ENCODE measurements at places on chromosomes 5 and 9.
A peak's percentile ranks its signal among the peaks of the same experiment; 100 is the strongest.

GRCh38 chr5:37950436-37950835 is 110.6 kb upstream of the GDNF start:
- no peak for DNase-seq

DNA sequence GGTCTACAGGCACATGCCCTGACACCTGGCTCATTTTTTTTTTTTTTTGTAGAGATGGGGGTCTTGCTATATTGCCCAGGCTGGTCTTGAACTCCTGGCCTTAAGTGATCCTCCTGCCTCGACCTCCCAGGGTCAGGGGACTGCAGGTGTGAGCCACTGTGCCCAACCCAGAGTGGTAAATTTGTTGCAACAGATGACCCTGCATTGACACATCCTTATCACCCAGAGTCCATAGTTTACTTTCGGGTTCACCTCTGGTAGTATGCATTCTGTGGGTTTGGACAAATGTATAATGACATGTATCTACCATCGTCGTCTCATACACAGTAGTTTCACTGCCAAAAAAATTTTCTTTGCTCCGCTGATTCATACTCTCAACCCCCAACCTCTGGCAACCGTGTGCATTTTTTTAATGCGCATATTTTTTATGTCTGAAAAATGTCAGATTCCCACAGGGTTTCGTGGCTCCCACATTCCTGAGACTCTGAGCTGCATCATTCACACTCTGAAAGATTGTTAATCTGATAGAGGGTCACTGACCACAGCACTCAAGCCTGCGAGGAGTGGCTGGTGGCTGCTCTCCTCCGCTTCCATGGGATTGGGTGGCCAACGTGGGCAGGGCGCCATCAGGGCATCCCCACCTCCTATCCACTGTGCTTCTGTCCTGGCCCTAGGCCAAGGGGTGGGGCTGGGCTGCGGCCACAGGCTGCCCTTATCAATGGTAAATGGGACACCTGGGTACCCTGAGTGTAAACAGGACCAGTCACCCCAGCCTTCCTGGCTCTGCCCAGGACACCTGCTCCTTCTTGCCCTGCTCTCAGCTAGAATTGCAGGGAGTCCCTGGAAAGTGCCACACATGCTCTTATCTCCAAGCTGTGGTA is 9.6 kb downstream of the NDST1 start:
- DNase-seq, result peak; percentile 98

- DNase-seq, result no peak
Measured at GRCh38 chr5:91114658-91115057, 268.5 kb downstream of the ARRDC3 start.

GRCh38 chr5:1937590-1937989 is 54.9 kb upstream of the IRX4 start:
- DNase-seq, result no peak

- no peak for DNase-seq
Measured at GRCh38 chr5:76473661-76474060, 70.6 kb downstream of the IQGAP2 start.

- DNase-seq, result peak; percentile 31
Measured at GRCh38 chr9:22469928-22470544, 23.4 kb downstream of the DMRTA1 start.

GRCh38 chr5:171166766-171167165 is 142.3 kb upstream of the TLX3 start:
- DNase-seq, result no peak

DNA sequence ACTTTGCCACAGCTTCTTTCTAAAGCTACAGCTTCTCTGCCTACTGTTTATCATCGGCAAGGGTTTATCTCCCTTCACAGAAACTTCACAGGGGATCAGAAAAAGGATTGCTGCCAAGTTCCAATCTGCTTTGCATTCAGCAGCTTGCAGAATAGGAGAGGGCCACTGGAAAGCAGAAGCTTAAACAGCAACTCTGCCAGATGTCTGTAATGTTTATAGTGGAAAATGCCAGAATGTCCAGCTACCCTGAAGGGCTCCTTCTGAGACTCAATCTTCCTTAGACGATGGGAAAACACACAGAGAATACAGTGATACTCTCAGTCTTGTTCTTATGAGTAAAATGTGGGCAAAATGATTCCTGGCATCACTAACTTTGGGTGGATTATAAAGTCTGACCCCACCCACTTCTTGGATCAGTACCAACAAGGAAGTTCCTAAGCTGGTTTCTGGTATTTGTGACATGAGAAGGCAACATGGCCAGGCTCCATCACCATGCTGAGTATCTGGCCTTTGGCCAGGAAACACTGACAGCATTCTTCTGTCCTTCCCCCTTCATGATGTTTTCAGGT is 19.0 kb downstream of the STOM start:
- peak; percentile 98 for DNase-seq

DNA sequence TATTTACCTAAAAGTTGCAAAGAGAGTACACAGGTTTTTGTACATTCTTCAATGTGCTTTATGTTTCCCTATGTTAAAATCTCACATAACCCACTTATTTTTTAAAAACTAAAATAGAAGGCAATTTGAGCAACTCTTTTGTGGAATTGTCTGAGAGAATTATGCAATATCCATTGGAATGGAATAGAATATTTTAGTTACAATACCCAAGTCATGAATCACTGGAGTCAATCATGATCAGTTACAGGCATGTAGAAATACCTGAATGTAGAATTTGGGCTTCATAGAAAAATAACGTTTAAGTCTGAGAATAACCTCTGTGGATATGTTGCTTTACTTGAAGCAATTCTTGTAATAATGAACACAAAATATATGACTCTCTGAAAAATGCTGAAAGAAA is 143.3 kb downstream of the FGF10 start:
- peak; percentile 4 for DNase-seq

DNA sequence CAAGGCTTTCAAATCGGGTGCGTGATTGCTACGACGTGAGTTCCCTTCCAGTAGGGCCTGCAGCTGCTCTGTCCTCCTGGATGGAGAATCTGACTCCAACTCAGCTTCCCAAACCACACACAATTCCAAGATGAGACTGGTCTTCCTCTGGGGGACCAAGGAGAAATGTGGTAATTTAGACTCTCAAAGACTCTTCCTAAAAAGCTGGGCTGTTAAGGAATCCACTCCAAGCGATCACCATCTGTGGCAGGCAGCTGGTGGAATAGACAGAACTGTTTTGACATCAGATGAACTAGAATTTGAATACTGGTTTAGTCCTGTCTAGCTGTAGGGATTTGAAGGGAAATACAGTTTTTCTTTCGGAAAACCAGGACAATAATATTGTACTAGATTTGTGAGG is 130.7 kb upstream of the KLF4 start:
- no peak for DNase-seq

GRCh38 chr9:7816021-7816420 is 16.4 kb upstream of the DMAC1 start:
- no peak for DNase-seq

DNA sequence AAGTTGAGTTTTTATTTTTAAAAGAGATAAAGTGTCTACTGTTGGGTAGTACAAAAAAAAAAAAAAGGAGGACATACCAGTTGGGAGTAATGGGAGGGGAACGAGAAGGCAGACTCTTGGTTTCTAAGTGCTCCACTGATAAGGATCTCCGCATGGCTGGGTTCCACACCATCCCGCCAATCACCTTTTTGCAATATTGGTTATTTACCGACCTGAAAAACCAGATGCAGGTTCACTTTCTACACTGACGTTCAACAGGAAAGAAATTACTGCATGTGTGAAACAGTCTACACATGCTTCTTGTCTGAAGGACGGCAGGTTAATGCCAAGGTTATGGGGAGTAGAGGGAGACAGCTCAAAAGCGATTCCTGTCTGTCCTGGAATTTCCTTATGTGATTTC is 75.5 kb downstream of the PTPN3 start:
- no peak for DNase-seq

DNA sequence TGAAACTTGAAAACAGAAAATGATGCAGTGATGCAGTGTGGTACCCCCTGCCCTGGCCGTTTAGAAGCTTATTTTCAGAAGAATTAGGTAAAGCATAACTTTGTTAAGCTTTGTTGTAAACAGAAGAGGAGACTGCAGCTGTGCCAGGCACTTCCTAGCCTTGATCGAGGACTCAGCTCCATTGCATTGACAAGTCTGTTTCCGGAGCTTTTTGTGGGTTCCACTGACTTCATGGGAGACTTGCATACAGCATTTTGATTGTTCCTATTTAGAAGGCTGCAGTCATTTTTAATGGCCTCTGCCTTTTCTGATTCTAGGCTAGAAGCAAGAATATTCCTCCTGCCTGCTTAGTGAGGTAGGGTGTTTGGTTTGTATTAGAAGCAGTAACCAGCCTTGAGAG is 12.3 kb downstream of the MVB12B start:
- DNase-seq, result no peak

GRCh38 chr9:98260635-98261034 is 5.2 kb upstream of the TBC1D2 start:
- DNase-seq, result no peak

DNA sequence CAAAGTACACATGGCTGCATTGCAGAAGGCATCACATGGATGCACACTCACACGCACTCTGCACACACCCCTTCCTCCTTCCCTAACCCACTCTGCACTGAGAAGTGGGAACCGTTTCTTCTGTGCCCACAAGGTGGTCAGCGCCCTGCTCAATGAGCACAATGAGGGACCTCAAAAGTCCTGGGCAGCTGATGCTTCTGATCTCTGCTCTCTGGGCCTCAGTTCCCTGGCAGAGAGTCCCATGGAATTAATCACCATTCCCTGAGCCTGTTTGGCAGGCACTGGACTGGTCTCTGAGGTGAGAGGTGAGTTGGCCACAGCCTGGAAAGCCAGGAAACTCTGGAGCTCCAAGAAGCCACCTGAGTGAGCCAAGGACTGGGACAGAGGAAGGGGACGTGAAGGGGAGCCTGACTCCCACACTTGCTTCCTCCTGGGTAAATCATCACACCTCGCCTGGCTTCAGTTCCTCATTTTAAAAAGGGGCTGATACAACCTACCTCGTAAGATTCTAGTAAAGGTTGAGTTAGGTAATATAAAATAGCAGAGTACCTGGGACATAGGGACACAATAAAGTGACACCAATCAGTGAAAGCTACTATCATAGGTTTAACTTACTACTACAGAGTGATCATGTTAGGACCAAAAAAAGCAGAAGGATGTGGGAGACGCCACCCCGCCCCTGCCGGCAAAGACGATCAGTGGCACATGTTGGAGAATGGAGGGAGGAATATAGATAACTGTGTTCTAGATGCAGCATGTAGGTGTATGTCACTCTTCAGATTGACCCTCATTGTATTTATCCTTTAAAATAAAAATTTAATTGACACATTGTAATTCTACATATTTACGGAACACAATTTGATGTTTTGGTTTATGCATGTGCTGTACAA is 21.1 kb upstream of the IGFBPL1 start:
- DNase-seq, result no peak

GRCh38 chr5:145980718-145981117 is 44.3 kb downstream of the SH3RF2 start:
- DNase-seq, result no peak

DNA sequence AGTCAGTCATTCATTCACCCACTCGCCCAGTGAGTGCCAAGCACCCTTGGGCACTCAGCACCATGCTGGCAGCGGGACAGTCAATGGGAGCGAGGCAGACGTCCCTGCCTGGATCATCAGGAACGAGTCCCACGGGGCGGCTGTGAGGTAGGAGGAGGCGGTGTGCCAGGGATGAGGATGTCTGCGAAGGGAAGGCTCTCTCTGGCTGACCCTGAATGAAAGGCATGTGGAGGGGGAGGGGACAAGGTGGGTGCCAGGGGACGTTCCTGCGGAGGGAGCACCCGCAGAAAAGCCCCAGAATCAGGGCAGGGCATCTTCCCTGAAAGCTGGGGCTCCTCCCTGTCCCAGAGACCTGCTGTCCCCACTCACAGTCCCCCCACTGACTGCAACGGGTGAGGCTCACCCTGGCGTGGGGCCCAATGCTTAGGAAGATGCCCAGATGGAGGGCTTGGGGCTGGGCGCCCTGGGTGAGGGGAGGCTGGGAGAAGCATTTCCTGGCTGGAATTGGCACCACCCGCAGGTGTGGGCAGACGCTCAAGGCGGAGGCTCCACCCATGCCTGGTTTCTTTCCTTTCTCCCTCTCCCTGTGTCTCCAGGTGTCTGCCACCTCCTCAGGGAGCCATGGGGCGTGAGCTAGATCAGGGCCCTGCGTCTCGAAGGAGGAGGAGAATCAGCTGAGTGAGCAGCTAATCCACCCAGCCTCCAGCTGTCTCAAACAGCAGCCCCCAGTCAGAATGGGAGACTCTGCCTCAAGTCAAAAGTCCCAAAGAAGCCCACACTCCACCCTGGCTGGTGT is 179.0 kb upstream of the PPP1R26 start:
- no peak for DNase-seq

DNA sequence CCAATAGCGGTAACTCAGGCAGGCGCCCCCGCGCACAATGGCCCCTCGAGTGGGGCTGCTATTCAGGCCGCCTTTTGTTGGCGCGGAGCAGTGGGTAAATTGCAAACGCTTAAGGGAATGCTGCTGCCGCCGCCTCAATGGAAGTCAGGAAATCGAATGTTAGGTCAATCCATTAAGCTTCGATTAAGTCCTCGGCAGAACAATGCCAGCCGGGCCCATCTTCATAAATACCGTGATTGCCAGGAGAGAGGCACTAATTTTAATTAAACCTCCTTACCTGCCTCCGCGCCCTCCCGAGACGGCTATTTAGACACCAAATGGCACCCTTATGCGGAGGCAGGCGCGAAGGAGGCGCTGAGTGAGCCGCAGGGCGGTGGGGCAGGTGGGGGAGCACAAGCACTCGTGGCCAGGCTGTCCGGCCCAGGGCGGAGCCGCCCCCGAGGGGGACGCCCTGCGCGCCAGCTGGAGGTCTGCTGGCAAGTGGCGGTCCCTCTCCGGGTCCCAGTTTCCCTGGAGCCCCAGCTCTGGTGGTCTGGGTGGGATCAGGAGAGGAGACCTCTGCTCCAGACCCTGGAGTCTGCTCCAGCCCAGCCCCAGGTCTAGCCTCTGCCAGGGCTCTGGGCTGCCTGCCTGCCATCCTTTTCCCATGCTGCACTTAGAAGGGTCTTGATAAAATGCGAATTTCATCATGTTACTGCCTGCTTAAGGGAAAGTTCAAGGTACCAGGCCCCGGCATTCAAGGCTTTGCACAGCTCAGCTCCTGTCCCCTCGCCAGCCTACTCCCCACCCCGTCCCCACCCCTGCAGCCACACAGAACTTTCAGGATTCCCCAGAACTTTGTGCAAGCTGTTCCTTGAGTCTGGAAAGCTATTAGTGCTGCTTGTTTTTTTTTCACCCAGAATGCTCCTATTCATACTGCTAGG is 19.7 kb downstream of the NR5A1 start:
- no peak for DNase-seq

GRCh38 chr9:33024126-33024965 is 727 bp upstream of the DNAJA1 start:
- DNase-seq, result no peak

- peak; percentile 45 for DNase-seq
Measured at GRCh38 chr9:84379740-84380139, 39.2 kb upstream of the SLC28A3 start.

- no peak for DNase-seq
Measured at GRCh38 chr9:89811356-89811755, 206.5 kb downstream of the GADD45G start.

DNA sequence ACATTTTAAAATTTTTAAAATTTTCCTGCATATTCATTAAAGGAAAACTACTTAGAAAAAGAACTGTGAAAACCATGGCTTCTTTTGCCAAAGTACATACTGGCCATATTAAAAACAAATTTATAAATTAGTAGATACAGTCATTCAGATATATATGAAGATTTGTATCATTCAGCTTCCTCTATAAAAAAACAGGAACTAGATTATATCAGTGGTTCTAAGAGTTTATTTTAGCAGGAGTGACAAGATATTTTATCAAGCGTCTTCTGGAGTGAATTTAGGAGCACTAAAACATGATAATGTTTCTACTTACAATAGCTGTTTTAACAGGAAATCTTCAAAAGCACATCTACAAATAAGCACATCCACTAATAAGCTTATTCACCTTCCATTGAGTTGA is 171.4 kb downstream of the RAPGEF6 start:
- DNase-seq, result no peak
